ENCODE measurements at places on chromosomes 3 and 15.

DNA sequence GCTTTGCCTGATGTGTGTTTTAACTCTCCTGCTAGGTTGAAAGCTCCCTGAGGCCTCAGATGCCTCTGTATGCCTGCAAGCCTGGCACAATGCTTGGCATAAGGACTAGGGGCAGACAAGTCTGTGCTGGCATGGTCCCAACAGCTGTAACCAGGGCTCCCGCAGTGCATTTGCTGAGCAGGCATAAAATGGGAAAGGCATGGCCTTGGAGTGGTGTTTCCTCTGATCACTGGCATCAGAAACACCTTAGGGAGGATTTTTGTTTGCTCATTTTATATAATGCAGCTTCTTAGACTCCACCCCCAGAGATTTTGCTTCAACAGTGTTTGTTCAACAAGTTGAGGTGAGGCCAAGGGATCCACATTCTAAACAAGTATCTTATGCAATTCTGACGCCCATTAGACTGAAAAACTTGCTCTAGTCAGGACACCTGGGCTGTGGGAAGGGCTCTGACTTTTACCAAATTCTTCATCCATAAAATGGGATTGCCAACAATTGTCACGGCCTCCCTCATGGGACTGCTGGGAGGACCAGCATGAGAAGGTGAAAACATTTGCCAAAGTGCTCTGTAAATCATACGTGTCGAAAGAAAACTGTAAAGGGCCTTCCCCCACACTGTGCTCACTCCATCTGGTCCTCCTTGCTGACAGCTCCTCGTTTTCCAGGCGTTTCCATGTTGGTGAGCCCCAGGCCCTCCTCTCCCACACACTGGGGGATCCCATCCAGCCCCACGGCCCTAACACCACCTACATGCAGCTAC is 43.1 kb downstream of the STARD5 start:
- no peak for DNase-seq

- no peak for DNase-seq
Observed at GRCh38 chr3:141286856-141287255, 55.2 kb downstream of the PXYLP1 start.

GRCh38 chr3:157104928-157105652 is 54.9 kb downstream of the CCNL1 start:
- no peak for DNase-seq

DNA sequence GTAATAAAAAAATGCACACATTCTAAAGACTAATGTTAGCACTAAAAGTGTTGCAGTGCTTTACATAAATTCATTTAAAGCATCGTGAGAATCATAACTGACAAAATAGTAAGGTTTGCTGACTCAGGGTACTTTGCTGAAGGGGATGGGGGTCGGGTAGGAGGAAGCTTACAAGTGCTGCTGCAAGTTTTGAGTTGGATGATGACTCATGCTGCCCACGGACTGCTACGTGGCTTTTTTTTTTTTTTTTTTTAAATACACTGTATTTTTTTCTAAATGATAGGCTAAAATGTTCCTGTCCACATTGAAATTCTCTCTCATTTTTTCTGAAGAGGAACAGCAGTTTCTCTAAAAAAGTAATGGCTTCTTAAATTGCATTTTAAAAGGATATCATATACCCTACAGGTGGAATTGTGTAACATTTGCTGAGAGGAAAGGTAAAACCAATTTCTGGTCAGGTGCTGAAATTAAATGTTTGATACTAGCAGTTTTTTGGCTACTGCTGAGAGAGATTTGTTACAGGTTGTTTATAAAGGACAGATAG is 2.2 kb downstream of the MAPK6 start:
- peak; percentile 54 for DNase-seq

- DNase-seq: peak; percentile 19
Observed at GRCh38 chr15:48507416-48508065, 138.0 kb downstream of the FBN1 start.

DNA sequence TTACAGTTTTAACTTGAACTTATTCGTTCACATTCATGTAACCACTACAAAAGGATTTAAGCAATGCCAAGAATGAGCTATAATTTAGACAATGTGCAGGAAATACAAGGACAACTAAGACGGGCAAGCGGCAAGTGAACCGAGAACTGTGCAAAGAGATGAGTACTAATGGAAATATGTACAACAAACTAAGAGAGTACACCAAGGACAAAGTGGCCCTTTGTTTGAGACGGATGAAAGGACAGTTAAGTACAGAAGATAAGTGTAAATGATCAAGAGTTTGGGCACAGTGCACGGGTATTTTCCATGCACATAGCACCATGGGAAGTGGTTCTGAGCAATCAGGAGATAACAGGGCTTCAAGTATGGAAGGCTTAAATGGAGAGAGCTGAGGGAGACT is 281.7 kb downstream of the ROBO2 start:
- DNase-seq: no peak

DNA sequence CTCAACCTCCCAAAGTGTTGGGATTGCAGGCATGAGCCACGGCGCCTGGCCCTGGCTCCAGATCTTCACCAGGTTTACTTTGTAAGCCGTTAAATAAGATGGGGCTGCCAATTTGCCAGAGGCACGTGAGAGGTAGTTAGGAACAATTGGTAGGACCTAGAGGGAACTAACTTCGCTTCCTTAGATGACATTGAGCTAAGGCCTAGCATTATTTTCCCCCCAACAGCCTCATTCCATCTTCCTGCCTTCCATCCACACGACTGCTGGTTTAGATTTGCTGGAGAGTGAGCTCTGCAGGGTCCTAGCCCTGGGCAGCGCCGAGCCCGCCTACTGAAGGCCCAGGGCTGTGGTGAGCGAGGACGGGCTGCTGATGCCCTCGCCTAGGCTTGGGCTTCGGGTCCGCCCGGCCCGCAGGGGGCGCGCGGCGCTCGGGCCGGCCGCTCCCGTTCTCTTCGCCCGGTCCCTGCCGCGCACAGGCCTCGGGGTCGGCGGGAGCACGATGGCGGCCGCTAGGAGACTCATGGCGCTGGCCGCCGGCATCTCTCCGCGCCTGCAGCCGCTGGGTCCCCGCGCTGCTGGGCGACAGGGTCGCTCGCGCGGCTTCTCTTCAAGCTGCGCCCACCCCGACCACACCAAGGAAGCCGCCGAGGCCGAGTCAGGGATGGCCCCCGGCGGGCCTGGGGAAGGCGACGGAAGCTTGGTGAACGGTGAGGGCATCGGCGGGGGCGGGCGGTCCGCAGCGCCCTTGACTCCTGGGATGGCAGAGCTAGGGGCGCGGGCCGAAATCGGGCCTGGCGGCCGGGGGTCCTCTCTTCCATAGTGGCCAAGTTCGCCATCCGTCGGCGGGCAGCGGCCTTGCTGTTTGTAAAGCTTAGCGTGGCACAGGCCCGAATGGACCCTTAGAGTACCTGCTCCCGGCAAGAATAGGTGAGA is 21.9 kb downstream of the DHX30 start:
- DNase-seq: peak; percentile 97

DNA sequence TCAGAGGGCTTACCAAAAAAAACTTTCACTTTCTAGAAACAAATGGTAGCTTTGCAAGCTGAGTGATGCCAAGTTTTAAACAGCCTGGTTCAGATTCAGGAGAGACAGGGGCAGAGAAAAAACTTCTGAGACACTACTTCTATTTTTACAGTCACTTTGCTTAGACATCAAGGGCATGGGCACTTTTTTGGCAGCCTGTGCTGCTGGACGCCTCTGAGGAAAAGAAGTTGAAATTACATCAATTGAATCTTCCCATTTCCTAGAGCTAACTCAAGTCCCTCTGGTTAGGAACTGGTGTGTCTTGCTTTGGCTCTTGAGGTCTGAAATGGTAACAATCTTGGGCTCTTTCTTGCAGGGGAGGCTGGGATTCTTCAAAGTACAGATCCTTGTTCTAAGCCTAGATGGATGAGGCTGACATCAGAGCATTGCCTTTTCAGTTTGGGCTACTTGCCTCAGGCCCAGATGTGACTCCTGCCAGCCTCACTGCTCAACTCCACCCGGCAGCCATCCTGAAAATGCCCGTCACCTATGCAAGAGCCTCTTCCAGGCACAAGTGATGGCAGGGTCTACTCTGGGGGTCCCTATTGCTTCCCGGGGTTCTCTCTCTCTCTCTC is 357.5 kb downstream of the FOXP1 start:
- DNase-seq: no peak

- no peak for DNase-seq
Observed at GRCh38 chr15:43749690-43750345, 3.6 kb downstream of the PDIA3 start.

DNA sequence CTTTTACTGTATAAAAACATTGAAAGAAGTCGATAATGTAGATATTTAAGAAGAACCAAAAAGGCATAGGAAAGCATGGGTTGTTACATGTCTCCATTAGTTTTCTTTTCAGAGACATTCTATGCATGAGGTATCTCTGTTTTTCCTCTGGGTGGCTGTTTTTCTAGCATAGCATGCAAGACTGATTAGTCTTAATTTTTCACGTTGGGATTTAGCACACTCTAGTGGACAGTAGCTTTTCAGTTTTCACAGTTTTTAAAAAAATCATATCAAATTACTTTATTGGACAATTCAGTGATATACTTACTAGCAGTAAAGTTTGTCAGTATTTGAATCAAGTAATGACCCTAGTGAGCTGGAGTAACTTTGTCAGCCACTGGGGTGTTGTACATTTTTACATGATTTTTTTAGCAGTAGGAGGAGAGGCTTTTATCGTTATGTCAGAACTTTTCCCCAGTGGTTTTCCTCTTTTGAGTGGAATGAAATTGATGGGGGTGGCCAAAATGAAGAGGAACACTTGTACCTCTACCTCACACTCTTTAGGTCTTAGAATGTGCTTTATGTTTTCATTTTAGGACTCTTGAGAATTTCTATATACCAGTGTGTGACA is 57.2 kb downstream of the SEC22A start:
- no peak for DNase-seq

- DNase-seq: no peak
Observed at GRCh38 chr3:21902956-21903355, 151.9 kb upstream of the ZNF385D start.

DNA sequence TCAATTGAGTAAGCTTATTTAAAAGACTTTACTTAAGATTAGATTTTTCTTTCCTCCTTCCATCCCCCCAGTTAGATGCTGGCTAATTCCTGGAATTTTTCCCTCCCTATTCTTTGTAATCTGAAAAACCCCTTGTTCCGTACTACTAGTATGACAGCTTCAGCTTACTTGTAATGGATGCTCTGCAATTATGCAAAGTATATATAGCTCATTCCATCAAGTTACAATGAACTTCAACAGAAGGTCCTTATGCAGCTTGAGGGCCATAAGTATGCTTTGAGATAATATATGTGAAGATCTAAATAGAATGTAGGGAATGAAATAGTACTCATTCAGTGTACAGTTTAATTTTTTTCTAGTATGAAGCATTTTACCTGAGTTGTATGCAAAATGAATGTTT is 398.3 kb upstream of the NAALADL2 start:
- DNase-seq: no peak

DNA sequence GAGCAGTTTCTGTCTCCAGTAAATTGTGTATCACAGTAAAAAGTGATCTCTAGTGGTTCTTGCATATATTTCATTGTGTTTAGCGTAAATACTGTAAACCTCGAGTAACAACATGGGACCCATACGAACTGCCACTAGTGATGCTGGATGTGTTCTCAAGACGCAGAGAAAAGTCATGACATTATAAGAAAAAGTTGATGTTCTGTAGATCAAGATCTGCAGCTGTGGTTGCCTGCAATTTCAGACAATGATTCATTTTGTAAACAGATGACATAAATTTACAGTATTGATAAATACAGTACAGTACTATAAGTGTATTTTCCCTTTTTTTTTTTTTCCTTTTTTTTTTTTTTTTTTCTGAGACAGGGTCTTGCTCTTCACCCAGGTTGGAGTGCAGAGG is 100.1 kb downstream of the DPH6 start:
- no peak for DNase-seq

DNA sequence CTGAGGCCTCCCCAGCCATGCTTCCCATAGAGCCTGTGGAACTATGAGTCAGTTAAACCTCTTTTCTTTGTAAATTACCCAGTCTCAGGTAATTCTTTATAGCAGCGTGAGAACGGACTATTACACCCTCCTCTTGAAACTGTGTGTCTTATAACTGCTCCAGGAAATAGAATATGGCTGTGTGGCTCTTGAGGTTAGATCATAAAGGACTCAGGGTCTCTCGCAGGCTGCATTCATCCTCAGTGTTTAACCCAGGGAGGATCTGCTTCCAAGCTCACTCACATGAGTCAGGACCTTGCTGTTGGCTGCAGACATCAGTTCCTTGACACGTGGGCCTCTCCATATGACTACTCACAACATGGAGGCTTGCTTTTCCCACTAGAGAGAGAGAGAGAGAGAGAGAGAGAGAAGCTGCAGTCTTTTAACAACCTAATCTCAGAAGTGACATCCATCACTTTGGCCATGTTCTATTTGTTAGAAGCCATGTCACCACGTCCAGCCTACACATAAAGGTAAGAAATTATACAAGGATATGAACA is 114.3 kb upstream of the UBE2E1 start:
- DNase-seq: no peak

DNA sequence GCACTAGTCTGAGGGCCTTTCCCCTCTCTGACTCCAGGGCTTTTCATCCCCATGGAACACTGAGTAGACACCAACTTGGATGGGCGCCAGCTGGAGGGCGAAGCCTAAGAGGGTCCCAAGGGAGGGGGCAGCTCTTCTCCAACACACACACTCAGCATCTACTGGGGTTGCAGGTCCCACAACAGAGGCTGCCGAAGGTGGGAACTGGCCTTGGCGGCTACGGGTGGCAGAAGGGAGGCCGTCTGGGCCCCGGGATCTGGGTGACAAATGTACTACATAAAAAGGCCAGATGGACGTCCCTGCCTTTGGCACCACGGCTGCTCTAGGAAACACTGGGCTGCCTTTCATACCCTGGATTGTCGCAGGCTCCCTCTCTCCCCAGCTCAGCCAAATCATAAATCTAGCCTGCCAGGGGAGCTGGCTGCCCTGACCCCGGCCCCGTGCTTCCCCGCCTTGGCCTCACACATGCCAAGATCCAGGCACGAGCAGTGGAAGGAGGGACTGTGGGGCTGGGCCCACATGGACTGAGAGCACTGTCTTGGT is 31.5 kb downstream of the SEMA5B start:
- no peak for DNase-seq

DNA sequence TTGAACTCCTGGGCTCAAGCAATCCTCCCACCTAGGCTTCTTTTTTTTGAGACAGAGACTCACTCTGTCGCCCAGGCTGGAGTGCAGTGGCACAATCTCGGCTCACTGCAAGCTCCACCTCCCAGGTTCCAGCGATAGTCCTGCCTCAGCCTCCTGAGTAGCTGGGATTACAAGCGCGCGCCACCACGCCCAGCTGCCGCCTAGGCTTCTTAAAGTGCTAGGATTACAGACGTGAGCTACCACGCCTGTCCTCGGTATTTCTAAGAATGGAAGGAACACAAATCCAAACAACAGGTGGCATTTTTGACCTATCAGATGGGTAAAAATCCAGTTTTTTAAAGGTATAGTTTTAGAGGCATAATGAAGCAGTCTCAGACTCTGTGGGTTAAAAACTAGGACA is 113.8 kb downstream of the ANP32A start:
- DNase-seq: no peak

DNA sequence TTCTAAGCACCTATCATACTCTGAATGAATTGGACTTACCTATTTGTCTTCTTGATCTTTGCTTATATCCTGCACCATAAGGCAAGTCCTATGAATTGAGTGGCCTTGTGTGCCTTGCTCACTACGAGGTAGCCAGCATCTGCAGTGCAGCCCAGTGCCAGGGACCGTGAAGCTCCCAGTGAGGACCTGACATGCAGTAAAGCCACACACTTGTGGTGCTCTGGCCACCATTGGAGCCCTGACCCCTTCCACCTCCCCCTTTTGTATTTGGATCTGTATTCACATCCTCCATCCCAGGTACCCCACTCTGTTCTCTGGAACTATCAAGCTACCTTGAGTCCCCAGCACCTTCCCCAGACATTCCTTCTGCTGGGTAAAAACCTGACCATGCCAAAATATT is 52.1 kb downstream of the BSN start:
- no peak for DNase-seq

GRCh38 chr15:64562003-64562640 is 101.7 kb downstream of the ZNF609 start:
- DNase-seq: no peak

Measured in HuH-7.5 (cell line).